ENCODE measurements at places on chromosomes 6 and 20. TPM values are rescaled to one million over a fixed set of nuclear protein-coding genes. Genes with fewer than 3 reads are reported as not detected.

C4A gene
- 114 TPM for polyA plus RNA-seq

- H3K36me3 ChIP-seq, result no peaks in the 10 kb centered on the region
- no peaks in the 10 kb centered on the region for H3K4me1 ChIP-seq
- no peak overlapping the region for H3K4me3 ChIP-seq
- H3K27ac ChIP-seq, result no peak overlapping the region
- no peaks in the 10 kb centered on the region for H3K27me3 ChIP-seq
Measured at GRCh38 chr20:45223136-45223535, 2.0 kb downstream of the SEMG2 start.

- H3K4me1 ChIP-seq, result no peaks in the 10 kb centered on the region
- no peak overlapping the region for H3K27ac ChIP-seq
- DNase-seq, result no peak
- no peaks in the 10 kb centered on the region for H3K27me3 ChIP-seq
- no peaks in the 10 kb centered on the region for H3K36me3 ChIP-seq
Measured at GRCh38 chr6:145047891-145048290, 687.4 kb downstream of the EPM2A start.

- no peaks in the 10 kb centered on the region for H3K4me1 ChIP-seq
- H3K36me3 ChIP-seq, result no peaks in the 10 kb centered on the region
- H3K4me3 ChIP-seq, result no peak overlapping the region
- H3K27ac ChIP-seq, result no peak overlapping the region
- H3K27me3 ChIP-seq, result no peaks in the 10 kb centered on the region
Measured at GRCh38 chr6:12884983-12885382, 168.4 kb downstream of the PHACTR1 start.

- no peaks in the 10 kb centered on the region for H3K36me3 ChIP-seq
- H3K4me1 ChIP-seq, result no peaks in the 10 kb centered on the region
- no peak overlapping the region for H3K4me3 ChIP-seq
- H3K27me3 ChIP-seq, result no peaks in the 10 kb centered on the region
- no peak overlapping the region for H3K27ac ChIP-seq
Measured at GRCh38 chr20:14580418-14581074, 243.1 kb upstream of the FLRT3 start.
